SJCRH30 (cell line): ENCODE measurements at places on chromosomes 6 and 20. TPM values are rescaled to one million over a fixed set of nuclear protein-coding genes. Genes with fewer than 3 reads are reported as not detected.

PRL gene
- 1.1 and 2.1 TPM in 2 replicates for total RNA-seq

CNR1 gene
- total RNA-seq, result 7.4 and 9.3 TPM in 2 replicates

ZNF217 gene
- total RNA-seq, result 37.6 and 42.8 TPM in 2 replicates

FILIP1 gene
- total RNA-seq, result 0.08 TPM in 2 replicates

OTOR gene
- total RNA-seq, result not detected in 2 replicates

EPPIN gene
- total RNA-seq, result not detected in 2 replicates

LY86 gene
- total RNA-seq, result not detected in 2 replicates

CDK19 gene
- 19.0 and 22.2 TPM in 2 replicates for total RNA-seq

RPP40 gene
- 24.7 and 30.6 TPM in 2 replicates for total RNA-seq

C6orf52 gene
- not detected in 2 replicates for total RNA-seq

SLC17A3 gene
- not detected in 2 replicates for total RNA-seq

SLC35A1 gene
- total RNA-seq, result 16.5 and 18.4 TPM in 2 replicates

ERVFRD-1 gene
- total RNA-seq, result not detected in 2 replicates

CUTA gene
- 181 and 210 TPM in 2 replicates for total RNA-seq

BCAS1 gene
- total RNA-seq, result 0.16 and 0.23 TPM in 2 replicates

RNF39 gene
- not detected in 2 replicates for total RNA-seq

BAK1 gene
- total RNA-seq, result 22.5 and 24.0 TPM in 2 replicates

LKAAEAR1 gene
- not detected in 2 replicates for total RNA-seq

MATN4 gene
- 0.18 TPM in 1 of 2 replicates, not detected in the other for total RNA-seq

WFDC2 gene
- 5.0 and 6.6 TPM in 2 replicates for total RNA-seq

EPB41L1 gene
- 6.7 and 8.0 TPM in 2 replicates for total RNA-seq

CCN5 gene
- not detected in 2 replicates for total RNA-seq

GNMT gene
- 0.15 TPM in 1 of 2 replicates, not detected in the other for total RNA-seq

GMEB2 gene
- 19.5 and 20.2 TPM in 2 replicates for total RNA-seq

TRIM15 gene
- total RNA-seq, result 0.08 and 0.28 TPM in 2 replicates

TBPL1 gene
- total RNA-seq, result 56.2 and 57.1 TPM in 2 replicates
